ENCODE measurements at places on chromosomes 13 and 19.

DNA sequence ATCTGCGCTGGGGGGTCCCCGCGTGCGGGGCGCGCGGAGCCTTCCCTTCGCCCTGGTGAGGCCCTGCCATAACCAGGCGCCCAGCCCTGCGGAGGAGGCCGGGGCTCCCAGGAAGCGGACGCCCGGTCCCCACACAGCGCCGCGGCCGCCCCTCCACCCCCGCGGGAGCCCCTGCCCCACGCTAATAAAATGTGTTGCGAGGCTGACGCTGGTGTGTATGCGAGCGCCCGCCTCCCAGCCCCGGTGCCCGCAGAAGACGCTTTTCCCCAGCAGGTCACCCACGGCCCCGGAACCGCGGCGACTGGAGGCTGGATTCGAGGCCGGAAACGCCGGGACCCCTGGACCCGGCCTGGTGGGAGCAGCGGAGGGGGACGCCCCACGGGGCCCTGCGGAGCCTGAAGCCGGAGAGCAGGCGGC lies 12.1 kb upstream of the CDC34 start:
- H3K27me3 ChIP-seq, result no peaks in the 10 kb centered on the region
- ATAC-seq, result no peak
- H3K27ac ChIP-seq, result no peak overlapping the region
- no peaks in the 10 kb centered on the region for H3K36me3 ChIP-seq

- H3K27me3 ChIP-seq, result no peaks in the 10 kb centered on the region
- H3K4me1 ChIP-seq, result peaks cover 29% of the 10 kb centered on the region
- peak overlapping the region; percentile 53 for H3K4me3 ChIP-seq
- H3K36me3 ChIP-seq, result no peaks in the 10 kb centered on the region
- H3K27ac ChIP-seq, result no peak overlapping the region
Observed at GRCh38 chr13:48159401-48159800, 64.5 kb upstream of the MED4 start.

DNA sequence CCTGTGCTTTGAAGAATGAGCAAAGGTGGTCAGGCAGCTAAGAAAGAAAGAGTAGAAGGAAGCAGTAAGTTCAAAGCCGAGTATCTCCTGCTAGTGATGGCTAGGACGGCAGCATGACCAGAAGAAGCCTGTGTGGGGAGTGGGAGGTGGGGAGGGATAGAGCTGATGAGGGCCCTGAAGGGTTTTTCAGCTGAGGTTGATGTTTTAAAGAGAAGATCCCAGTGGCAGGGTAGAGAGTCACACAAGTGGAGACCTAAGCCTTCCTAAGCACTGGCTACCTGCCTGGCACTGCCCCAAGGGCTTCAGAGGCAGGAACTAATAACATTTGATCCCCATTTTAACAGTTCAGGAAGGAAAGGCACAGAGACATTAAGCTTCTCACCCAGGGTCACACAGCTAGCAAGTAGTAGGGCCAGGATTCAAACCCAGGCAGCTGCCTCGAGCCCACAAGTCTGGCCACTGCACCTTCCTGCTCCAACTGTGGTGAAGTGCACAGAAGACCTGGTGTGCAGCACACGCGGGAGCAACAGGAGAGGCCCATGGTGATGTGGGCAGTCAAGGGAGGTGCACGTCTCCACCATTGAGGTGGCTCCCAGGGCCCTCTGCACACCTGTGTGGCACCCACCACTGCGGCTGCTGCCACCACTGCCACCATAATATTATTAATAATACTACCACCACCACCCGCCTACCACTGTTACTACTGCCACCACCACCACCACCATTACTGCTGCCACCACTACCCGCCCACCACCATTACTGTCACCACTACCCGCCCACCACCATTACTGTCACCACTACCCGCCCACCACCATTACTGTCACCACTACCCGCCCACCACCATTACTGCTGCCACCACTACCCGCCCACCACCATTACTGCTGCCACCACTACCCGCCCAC lies 22.1 kb downstream of the CUL4A start:
- H3K36me3 ChIP-seq, result peaks cover 92% of the 10 kb centered on the region
- H3K27ac ChIP-seq, result peak overlapping the region; percentile 22
- H3K4me1 ChIP-seq, result peaks cover 10% of the 10 kb centered on the region
- peak; percentile 38 for ATAC-seq
- no peaks in the 10 kb centered on the region for H3K27me3 ChIP-seq

DNA sequence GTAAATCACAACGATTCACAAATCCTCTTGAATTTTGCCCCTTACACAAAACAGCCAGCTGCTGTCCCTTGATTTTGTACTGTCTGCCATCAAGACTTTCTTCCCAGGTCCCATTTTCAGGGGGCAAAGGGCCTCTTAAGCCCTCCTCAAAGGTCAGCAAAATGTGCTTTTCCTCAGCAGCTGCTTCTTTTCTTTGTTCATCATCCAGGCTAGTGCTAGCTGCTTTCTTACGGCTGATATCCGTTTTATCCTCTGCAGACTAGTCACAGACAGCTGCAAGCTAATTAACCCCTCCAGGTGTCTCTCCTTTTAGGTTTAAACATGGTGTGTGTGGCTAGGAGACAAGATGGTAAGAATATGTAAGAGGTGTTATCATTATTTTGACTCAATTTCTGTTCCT lies 90.9 kb downstream of the NALCN start:
- H3K27ac ChIP-seq, result no peak overlapping the region
- no peak overlapping the region for H3K4me3 ChIP-seq
- no peak for ATAC-seq

DNA sequence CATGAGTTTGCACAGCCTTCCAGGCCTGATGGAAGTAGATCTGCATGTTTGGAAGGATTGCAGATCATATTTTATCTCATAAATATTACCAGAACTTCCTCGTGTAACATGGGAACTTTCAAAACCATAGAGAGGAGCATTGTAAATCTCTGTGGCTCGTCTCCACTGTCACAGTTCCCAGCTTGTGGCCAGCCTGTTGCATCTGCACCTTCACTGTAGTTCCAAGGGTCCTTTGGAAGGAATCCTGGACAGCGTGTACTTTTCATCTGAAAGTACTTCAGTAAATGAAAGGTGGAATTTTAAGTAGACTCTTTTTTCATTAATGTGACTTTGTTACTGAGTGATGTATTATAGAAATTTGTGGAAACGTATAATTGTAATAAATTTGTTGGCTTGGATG lies 105.4 kb downstream of the ATP11A start:
- peaks cover 11% of the 10 kb centered on the region for H3K36me3 ChIP-seq
- H3K27ac ChIP-seq, result no peak overlapping the region
- H3K4me3 ChIP-seq, result no peak overlapping the region
- no peaks in the 10 kb centered on the region for H3K27me3 ChIP-seq
- no peaks in the 10 kb centered on the region for H3K4me1 ChIP-seq

GRCh38 chr13:20702915-20703779 lies at the start of gene IL17D:
Gene IL17D, plus strand, starts transcription at chr13:20703699. Its CDS starts 303 bp downstream, at chr13:20704002.
- peaks cover 23% of the 10 kb centered on the region for H3K27me3 ChIP-seq
- H3K4me3 ChIP-seq, result peak within 1 kb of the TSS; percentile 85
- H3K36me3 ChIP-seq, result no peaks in the 10 kb centered on the region
- peaks cover 4% of the 10 kb centered on the region for H3K4me1 ChIP-seq
- no peak within 1 kb of the TSS for H3K27ac ChIP-seq

DNA sequence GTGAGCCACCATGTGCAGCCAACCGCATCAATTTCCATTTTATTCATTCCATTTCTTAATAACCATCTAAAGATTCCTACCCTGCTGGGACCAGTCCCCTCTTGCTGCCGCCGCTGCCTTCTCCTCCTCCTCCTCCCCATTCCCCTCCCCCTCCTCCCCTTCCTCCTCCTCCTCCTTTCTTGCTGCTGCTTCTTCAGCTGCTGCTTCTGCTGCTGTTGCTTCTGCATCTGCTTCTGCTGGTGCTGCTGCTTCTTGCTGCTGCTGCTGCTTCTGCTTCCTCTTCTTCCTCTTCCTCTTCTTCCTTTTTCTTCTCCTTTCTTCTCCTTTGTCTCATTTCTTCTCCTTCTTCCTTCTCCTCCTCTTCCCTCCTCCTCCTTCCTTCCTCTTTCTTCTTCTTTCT lies 20.0 kb upstream of the SPRYD7 start:
- H3K4me3 ChIP-seq, result no peak overlapping the region
- no peaks in the 10 kb centered on the region for H3K27me3 ChIP-seq
- no peak for ATAC-seq

GRCh38 chr19:49335071-49335783 lies at the start of gene CD37:
Gene CD37, plus strand, starts transcription at chr19:49335406. Its CDS starts 135 bp downstream, at chr19:49335541.
- H3K36me3 ChIP-seq, result peaks cover 51% of the 10 kb centered on the region
- H3K4me3 ChIP-seq, result peak within 1 kb of the TSS; percentile 97
- no peaks in the 10 kb centered on the region for H3K27me3 ChIP-seq
- ATAC-seq, result peak; percentile 65
- peak within 1 kb of the TSS; percentile 95 for H3K27ac ChIP-seq
- H3K4me1 ChIP-seq, result peaks cover 51% of the 10 kb centered on the region

DNA sequence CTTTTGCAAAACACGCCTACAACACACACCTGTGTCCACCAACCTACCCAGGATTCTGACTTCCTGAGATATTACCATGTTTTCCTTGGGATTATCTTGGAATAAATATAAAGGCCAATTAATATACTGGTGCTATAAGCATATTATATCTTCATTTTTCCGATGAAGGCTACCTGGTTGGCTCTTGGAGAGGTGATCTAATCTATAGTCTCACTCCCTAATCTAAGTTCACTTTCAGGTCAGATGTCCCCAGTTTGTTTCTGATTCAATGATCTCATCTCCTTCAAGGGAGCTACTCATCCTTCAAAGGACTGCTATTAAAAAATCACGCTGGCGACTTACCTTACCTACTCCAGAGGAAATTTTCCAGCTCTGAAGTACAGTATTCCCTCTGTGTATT lies 517.5 kb downstream of the KLF5 start:
- no peaks in the 10 kb centered on the region for H3K36me3 ChIP-seq
- no peak overlapping the region for H3K27ac ChIP-seq
- no peak for ATAC-seq
- H3K27me3 ChIP-seq, result no peaks in the 10 kb centered on the region
- no peak overlapping the region for H3K4me3 ChIP-seq

DNA sequence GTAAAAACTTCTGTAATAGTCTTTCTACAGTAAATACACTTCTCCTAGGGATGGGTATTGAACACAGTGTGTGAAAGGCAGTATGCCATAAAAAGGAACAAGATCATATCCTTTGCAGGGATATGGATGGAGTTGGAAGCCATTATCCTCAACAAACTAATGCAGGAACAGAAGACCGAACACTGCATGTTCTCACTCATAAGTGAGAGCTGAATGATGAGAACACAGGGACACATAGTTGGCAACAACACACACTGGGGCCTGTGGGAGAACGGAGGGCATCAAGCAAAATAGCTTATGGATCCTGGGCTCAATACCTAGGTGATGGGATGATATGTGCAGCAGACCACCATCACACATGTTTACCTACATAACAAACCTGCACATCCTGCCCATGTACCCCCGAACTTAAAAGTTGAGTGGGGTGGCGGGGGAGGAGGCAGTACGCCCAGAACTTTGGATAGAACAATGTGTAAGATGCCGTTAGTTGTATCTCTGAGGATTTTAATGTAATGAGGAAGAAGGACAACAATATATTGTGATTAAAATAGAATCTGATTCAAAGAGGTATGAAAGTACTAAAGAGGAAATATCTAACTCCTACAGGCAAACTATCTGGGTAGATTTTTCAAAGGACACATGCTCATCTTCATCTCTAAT lies 183.2 kb downstream of the NDFIP2 start:
- no peak for ATAC-seq
- peaks cover 11% of the 10 kb centered on the region for H3K27me3 ChIP-seq
- H3K27ac ChIP-seq, result no peak overlapping the region
- no peaks in the 10 kb centered on the region for H3K36me3 ChIP-seq
- H3K4me1 ChIP-seq, result no peaks in the 10 kb centered on the region

- ATAC-seq, result no peak
- no peaks in the 10 kb centered on the region for H3K27me3 ChIP-seq
- no peaks in the 10 kb centered on the region for H3K4me1 ChIP-seq
- no peak overlapping the region for H3K27ac ChIP-seq
- H3K4me3 ChIP-seq, result no peak overlapping the region
- H3K36me3 ChIP-seq, result no peaks in the 10 kb centered on the region
Observed at GRCh38 chr19:32337084-32337808, 8.2 kb upstream of the ZNF507 start.

DNA sequence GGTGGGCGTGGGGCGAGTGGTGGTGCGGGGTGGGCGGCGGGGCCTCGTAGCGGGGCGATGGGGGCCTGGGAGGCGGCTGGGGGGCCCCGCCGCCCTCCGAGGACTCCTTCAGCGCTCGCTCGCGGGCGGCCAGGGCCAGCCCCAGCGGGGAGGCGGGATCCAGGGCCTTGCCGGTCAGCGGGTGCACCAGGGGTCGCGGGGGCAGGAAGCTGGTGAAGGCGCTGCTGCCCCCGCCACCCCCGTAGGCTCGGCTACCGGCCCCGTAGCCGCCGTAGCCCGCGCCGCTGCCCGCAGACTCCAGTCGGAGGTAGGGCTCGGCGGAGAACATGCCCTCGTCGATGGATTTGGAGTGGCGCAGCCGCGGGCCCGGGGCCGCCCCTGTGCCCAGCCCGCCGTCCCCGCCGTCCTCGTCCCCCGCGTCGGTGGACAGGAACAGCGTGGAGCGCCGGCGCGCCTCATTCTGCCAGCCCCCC lies 18.6 kb downstream of the C19orf81 start:
- no peaks in the 10 kb centered on the region for H3K36me3 ChIP-seq
- H3K27ac ChIP-seq, result no peak overlapping the region
- H3K4me3 ChIP-seq, result no peak overlapping the region

DNA sequence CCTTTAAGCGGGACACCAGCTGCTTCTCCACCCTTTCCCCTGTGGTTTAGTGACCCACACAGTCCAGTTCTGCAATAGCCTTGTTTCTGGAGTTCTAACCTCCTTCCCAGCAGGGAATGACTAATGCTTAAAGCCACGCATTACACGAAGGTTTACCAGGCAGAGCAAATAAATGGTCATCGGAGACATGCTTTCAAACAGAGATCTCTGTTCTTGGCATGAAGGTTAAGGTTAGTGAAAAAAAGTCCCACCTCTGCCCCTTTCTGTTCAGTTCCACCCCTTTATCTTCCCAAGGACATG lies 25.3 kb upstream of the MEDAG start:
- no peak for ATAC-seq
- H3K4me3 ChIP-seq, result no peak overlapping the region
- H3K4me1 ChIP-seq, result no peaks in the 10 kb centered on the region
- H3K36me3 ChIP-seq, result no peaks in the 10 kb centered on the region

DNA sequence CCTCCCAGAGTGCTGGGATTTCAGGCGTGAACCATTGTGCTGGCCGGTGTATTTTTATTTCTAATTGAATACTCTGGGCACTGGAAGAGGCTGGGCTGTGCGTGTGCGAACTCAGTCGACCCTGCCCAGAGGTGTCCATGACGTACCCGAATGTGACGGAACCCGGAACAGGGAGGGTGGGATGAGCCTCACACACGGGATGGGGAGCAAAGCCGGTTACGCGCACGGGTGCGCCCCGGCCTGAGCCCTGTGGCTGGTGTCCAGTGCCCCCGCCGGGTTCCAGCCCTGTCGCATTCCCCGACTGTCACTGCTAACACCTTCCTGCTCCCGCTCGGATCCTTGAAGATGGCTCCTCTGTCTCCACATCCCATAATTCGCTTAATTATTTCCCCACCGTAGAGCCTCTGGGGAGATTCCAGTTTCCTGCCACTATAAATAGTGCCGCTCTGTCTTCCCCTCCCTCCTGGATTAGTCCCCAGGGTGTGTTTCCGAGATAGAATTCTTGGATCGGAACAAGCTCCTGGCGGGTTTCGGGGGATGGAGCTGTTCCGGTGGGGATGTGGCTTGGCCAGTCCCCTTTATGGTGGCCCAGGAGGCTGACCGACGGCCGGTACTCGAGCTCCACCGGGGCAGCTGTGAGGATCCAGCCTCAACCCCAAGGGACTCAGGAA lies 22.0 kb downstream of the SBNO2 start:
- no peak overlapping the region for H3K27ac ChIP-seq
- H3K4me1 ChIP-seq, result no peaks in the 10 kb centered on the region
- no peaks in the 10 kb centered on the region for H3K27me3 ChIP-seq
- H3K36me3 ChIP-seq, result peaks cover 15% of the 10 kb centered on the region

GRCh38 chr19:46975925-46976782 lies 43.5 kb upstream of the NPAS1 start:
- no peaks in the 10 kb centered on the region for H3K36me3 ChIP-seq
- no peak for ATAC-seq
- H3K4me3 ChIP-seq, result no peak overlapping the region
- no peak overlapping the region for H3K27ac ChIP-seq
- H3K4me1 ChIP-seq, result peaks cover 27% of the 10 kb centered on the region
